ENCODE measurements at places on chromosomes 12 and 14. TPM values are rescaled to one million over a fixed set of nuclear protein-coding genes. Genes with fewer than 3 reads are reported as not detected.
A peak's percentile ranks its signal among the peaks of the same experiment; 100 is the strongest.

DNA sequence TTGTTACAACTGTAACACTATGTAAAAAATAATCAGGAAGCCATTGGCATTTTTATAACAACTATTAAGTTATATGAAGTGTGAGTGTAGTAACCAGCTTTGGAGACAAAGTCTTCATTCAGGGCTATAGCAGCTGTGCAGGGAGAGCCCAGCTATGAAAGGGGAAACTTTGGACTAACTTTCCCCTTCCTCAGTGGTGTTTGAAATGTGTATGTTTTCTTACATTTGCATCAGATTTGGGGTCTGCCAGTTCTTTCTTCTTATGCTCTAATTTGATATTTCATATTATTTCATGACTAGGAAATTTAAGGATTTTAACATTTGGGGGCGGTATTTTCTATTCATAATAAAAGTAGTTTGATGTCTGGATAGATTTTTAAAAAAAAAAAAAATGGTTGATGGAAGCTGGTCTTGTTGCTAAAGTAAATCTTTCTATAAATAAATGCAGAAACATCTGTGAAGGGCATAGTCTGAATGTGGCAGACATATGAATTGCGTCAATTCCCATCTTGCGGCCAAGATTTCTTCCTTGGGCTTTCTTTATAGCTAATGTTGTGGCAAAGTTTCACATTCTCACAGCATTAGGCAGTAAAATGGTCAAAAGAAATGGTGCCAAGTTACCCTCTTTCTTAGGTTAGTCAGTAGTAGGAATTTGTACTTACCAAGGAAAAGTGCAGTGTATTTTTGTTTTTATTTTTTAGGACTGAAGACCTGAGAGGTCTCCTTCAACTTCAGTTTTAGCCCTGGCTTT is 35.6 kb downstream of the RASSF8 start:
- no peaks in the 10 kb centered on the region for H3K27me3 ChIP-seq
- H3K27ac ChIP-seq, result no peak overlapping the region
- H3K4me3 ChIP-seq, result no peak overlapping the region
- peaks cover 9% of the 10 kb centered on the region for H3K4me1 ChIP-seq

DNA sequence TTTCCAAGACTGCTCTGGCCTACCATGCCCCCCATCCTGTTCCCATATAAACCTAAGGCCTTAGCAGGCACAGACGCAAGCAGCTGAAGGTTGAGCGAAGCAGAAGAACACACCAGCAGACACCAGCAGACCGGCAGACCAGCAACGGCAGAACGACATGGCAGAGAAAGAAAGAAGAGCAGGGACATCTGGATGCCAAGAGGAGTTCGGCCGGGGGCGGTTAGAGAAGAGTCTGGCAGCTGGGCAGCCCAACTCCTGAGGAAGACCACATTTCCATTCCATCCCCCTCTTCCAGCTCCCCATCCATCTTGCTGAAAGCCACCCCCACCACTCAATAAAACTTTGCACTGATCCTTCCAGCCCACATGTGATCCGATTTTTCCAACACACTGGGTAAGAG is 5.2 kb upstream of the ST8SIA1 start:
- no peak overlapping the region for H3K4me3 ChIP-seq
- DNase-seq, result no peak

GRCh38 chr14:65650826-65651225 is 238.3 kb downstream of the FUT8 start:
- H3K27ac ChIP-seq, result no peak overlapping the region
- no peak for DNase-seq
- H3K36me3 ChIP-seq, result no peaks in the 10 kb centered on the region
- no peaks in the 10 kb centered on the region for H3K27me3 ChIP-seq

DNA sequence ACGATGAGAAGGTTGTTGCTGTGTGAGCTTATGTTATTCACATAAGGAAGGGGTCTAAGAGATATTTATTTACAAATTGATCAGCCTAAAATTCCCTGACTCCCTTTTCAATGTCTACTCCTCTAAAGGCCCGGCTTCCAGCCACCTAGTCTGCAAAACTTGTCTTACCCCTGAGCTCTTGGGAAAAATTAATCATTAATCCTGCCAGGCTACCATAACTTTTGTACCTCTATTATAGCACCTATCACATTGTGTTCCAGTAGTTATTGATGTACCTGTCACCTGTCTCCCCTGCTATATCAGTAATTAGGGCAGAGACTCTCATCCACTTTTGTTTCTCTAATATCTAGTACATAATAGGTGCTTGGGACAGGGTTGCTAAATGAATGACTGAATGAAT is 29.3 kb upstream of the FRS2 start:
- no peak for DNase-seq
- H3K27ac ChIP-seq, result no peak overlapping the region
- H3K27me3 ChIP-seq, result no peaks in the 10 kb centered on the region
- no peaks in the 10 kb centered on the region for H3K36me3 ChIP-seq
- no peak overlapping the region for H3K4me3 ChIP-seq
- no peaks in the 10 kb centered on the region for H3K4me1 ChIP-seq

GRCh38 chr12:80937391-80938238 is at the start of gene LIN7A:
TSS of gene LIN7A (minus strand) at chr12:80937934. CDS start at chr12:80937722, 212 bp downstream.
- H3K27me3 ChIP-seq, result no peaks in the 10 kb centered on the region
- DNase-seq, result no peak
- no peaks in the 10 kb centered on the region for H3K4me1 ChIP-seq
- H3K4me3 ChIP-seq, result peak within 1 kb of the TSS; percentile 87

- no peak for DNase-seq
- no peaks in the 10 kb centered on the region for H3K36me3 ChIP-seq
- peaks cover 26% of the 10 kb centered on the region for H3K4me1 ChIP-seq
- no peak overlapping the region for H3K27ac ChIP-seq
These were observed 15.6 kb downstream of the BAG5 start for GRCh38 chr14:103546652-103547454.

GRCh38 chr12:47343684-47344567 is 264.2 kb upstream of the AMIGO2 start:
- H3K27me3 ChIP-seq, result no peaks in the 10 kb centered on the region
- no peak for DNase-seq
- H3K36me3 ChIP-seq, result no peaks in the 10 kb centered on the region
- no peak overlapping the region for H3K27ac ChIP-seq
- H3K4me1 ChIP-seq, result no peaks in the 10 kb centered on the region

GRCh38 chr12:575948-576614 is 87.2 kb downstream of the NINJ2 start:
- H3K4me3 ChIP-seq, result peak overlapping the region; percentile 2
- no peaks in the 10 kb centered on the region for H3K36me3 ChIP-seq
- peaks cover 33% of the 10 kb centered on the region for H3K4me1 ChIP-seq
- no peaks in the 10 kb centered on the region for H3K27me3 ChIP-seq
- H3K27ac ChIP-seq, result peak overlapping the region; percentile 66
- DNase-seq, result peak; percentile 66

- H3K4me3 ChIP-seq, result no peak overlapping the region
- no peaks in the 10 kb centered on the region for H3K4me1 ChIP-seq
- peaks cover 11% of the 10 kb centered on the region for H3K36me3 ChIP-seq
- DNase-seq, result no peak
These were observed 21.2 kb downstream of the TDG start for GRCh38 chr12:103986829-103987228.

- no peaks in the 10 kb centered on the region for H3K36me3 ChIP-seq
- no peaks in the 10 kb centered on the region for H3K4me1 ChIP-seq
- DNase-seq, result no peak
These were observed 254.8 kb downstream of the MSRB3 start for GRCh38 chr12:65533177-65533883.

DNA sequence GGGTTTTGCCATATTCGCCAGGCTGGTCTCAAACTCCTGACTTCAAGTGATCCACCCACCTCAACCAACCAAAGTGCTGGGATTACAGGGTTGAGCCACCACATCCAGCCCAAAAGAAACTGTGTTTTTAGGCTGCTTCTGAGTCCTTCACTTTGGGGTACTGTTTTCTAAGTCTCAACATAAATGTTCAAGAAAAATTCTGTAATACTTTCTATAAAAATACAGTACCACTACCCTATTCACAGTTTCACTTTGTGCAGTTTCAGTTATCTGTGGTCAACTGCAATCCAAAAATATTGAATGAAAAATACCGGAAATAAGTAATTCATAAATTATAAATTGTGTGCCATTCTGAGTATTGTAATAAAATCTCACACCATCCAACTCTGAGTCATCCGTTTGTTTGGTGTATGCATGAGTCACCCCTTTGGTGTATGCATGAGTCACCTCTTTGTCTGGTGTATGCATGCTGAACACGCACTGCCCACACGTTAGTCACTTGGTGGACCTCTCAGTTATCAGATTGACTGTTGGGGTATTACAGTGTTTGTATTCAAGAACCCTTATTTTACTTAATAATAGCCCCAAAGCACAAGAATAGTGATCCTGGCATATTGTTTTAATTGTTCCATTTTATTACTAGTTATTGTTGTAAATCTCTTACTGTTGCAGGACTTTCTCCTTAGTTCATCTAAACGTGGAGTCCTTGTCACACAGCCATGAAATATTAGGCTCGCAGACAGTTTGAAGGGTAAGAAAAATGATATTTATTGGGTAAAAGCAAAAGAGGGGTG is 190.2 kb downstream of the FSCB start:
- no peaks in the 10 kb centered on the region for H3K36me3 ChIP-seq
- DNase-seq, result no peak
- H3K27ac ChIP-seq, result no peak overlapping the region

- peaks cover 12% of the 10 kb centered on the region for H3K27me3 ChIP-seq
- no peak for DNase-seq
- H3K4me1 ChIP-seq, result no peaks in the 10 kb centered on the region
These were observed 17.9 kb downstream of the ZDHHC22 start for GRCh38 chr14:77123381-77124325.

Gene SIX1
- 6.0 TPM for total RNA-seq

Gene KITLG
- 10.2 TPM for total RNA-seq

Gene NGDN
- 45.6 TPM for total RNA-seq

Gene ABHD12B
- not detected for total RNA-seq

Gene ZNF605
- 9.0 TPM for total RNA-seq

Gene OR6C2
- total RNA-seq, result not detected

Gene TBX5
- total RNA-seq, result not detected

Data from tibial nerve (tissue), 4 donors.